Esophagus squamous epithelium (tissue), 5 donors: ENCODE measurements at places on chromosomes 16 and 17.

GRCh38 chr16:87040169-87041117 is 276.7 kb downstream of the C16orf95 start:
- no peak for DNase-seq

DNA sequence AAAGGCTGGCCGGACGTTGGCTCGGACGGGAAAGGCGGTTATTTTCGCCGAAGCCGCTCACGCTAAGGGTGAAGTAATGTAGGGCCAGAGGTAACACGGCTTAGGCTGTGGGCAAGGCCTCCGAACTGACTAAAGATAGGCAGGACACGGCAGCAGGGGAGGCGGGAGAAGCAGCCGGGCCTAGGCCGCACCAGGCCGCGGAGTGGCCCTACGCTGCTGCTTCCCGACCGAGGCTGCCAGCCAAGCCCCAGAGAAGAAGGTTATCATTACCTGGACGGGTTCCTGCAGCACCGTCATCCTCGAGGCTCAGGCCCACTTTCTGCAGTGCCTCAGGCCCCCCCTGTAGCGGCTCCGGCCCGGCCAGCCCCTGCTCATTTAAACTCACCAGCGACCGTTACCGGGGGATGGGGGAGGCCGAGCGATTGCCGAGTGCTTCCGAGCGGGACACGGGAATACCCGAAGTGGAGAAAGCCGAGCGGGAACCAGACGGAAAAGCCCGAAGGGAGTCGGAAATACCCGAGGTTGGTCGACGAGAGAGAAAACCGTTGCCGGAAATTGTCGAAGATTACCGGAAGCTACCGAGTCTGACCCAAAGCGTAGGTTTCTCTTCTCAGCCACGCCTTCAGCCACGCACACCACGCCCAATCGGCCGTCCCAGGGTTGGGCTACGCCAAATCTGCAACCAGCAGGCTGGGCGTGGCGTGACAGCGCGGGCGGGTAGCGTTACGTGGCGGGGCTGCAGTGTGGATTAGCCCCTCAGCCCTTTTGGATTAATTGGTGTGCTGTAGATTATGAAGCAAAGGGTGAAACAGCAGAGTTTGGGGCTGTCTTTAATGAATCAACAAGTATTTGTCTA is at the start of gene CDC27:
Gene CDC27 (minus strand): TSS at position 420 of the 856 bp plus-strand sequence. CDS start 123 bp downstream, at position 297.
- DNase-seq, result peak; percentile 81

DNA sequence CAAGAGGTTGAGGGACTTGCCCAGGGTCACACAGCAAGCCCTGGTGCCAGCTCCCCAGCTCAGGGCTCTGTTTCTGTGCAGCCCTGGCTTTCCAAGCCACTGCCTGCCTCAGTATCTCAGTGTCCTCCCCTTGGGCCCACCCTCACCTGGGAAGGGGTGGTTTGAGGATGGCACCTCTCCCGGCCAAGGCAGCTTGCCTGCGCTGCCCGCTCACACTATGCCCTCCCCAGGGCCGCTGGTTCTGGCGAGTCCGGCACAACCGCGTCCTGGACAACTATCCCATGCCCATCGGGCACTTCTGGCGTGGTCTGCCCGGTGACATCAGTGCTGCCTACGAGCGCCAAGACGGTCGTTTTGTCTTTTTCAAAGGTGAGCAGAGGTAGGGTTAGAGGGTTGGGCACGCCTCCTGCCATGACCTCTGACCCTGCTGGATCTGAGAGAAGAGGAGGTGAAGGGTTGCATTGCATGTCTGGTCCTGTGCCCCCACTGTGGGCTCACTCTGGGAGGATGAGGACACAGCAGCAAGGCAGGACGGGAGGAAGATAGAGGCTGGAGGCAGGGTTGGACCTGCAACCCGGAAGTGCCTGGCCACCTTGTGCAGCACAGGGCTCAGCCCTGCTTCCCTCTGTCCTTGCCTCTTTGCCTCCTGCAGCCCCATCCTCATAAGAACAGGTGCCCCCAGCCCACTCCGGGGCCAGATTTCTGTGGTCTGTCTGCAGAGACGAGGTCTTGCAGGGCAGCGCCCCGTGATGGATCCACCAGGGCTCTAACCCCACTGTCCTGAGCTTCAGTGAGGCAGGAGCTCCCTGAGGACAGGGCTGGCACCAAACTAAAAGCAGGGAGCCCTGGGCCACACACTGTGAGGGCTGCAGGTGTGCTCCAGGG is 16.7 kb downstream of the MMP15 start:
- DNase-seq, result no peak

DNA sequence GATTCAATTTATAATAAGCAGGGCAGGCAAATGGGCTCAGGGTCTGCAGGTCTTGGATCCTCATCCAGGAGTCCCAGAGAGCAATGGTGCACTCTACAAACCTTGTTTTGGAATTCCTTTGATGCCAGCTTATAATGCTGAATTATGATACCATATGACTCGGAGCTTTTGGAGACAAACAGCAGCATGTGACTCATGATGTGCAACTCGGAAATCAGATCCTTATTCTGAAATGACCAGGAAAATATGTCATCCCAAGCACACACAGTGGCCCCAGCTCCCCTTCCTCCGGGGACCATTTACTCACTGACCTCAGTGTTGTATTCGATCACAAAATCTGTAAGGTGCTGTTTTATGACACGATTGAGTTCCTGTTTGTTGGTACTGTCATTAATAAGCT is 20.2 kb upstream of the UMOD start:
- DNase-seq, result no peak

GRCh38 chr17:40568074-40568836 is 3.0 kb upstream of the CCR7 start:
- DNase-seq, result no peak

GRCh38 chr16:80041410-80041809 is 440.9 kb upstream of the MAF start:
- no peak for DNase-seq

GRCh38 chr16:30533146-30533522 is 1.5 kb downstream of the ZNF747 start:
- DNase-seq, result no peak

DNA sequence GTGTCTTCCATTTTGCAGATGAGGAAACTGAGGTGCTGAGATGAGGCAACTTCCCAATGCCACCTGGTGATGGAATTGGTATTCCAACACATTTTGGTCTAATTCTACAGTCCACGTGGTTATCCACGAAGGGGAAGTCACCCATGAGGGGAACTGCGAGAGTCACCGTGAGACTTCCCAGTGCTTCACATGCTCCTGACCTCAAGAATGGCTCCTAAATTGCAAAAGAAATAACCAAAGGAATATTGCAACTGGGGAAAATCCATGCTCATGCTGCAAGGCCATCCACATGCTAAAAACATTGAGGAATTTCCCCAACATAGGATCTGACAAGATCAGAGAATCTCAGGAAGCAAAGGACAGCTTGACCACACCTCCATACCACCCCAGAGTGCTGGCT is 153.9 kb downstream of the HS3ST3B1 start:
- no peak for DNase-seq

GRCh38 chr17:2478458-2478857 is 33.2 kb downstream of the METTL16 start:
- DNase-seq, result no peak

DNA sequence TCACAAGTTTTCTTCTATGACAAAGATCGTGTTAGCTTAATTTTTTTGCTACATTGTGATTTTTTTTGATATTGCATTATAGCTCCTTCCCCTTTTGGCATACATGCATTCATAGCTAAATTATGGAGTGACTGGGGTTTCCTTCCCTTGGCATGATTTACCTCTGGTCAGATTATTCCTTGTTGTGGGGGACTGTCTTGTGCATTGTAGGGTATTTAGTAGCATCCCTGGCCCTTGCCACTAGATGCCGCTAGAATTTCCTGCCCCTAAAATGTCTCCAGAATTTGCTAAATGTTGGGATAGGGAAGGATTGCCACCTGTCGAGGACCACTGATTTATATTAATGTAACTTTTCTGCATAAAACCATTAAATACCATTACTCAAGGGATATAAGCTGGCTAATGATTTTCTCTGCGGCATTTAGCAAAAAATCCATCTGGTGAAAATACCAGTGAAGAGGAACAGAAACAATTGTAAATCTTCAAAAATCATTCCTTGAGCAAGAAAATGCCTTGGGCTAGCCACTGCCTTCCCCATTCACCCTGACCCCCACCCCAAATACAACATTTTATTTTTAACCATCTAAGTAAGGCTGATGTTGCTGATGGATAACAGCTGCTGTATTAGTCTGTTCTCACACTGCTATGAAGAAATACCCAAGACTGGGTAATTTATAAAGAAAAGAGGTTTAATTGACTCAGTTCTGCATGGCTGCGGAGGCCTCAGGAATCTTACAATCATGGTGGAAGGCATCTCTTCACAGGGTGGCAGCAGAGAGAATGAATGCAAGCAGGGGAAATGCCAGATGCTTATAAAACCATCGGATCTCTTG is 195.2 kb downstream of the MAP2K6 start:
- DNase-seq, result no peak

DNA sequence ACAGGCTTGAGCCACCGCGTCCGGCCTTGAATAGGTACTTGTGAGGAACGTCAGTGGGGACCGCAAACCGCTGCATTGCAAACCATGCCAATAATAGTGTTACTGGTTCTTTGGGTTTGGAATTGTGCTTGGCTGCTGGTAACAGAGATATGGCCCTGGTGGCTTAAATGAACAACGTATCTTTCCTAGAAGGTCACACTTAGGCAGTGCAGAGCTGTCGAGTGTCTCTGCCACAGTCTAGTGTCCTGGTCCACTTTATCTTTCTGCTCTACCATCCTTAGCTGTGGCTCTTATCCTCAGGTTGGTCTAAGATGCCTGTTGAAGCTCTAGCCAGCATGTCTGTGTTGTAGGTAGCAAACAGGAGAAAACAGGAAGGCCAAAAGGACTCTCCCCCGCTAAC is 262.1 kb downstream of the SNX29 start:
- no peak for DNase-seq

- no peak for DNase-seq
Observed at GRCh38 chr16:53457670-53458069, 23.4 kb downstream of the RBL2 start.

DNA sequence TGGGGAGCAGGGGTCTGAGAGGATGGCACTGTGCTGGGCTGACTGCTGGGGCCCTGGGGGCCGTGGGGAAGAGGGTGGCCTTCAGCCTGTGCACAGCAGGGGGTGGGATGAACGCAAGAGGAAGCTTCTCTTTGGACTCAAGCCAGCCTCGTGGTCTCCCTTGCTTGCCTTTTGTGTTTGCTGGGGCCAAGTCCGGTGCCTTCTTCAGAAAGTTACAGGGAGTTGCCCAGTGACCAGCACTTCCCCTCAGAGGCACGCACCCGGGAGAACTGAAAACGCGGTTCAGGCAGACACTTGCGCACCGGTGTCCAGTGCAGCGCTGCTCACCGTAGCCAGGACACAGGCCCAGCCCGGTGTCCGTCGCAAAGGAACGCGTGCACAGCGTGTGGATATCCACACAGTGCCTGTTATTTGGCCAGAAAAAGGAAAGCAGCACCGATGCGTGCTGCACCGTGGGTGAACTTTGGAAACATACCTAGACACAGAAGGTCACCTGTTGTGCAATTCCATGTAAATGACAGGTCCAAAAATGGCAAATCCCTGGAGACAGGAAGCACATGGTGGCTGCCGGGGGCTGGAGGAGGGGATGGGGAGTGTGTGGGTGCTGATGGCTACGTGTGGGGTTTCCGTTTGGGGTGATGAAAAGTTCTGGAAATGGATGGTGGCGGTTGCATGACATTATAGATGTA is 29.4 kb upstream of the NUDT16L1 start:
- no peak for DNase-seq

DNA sequence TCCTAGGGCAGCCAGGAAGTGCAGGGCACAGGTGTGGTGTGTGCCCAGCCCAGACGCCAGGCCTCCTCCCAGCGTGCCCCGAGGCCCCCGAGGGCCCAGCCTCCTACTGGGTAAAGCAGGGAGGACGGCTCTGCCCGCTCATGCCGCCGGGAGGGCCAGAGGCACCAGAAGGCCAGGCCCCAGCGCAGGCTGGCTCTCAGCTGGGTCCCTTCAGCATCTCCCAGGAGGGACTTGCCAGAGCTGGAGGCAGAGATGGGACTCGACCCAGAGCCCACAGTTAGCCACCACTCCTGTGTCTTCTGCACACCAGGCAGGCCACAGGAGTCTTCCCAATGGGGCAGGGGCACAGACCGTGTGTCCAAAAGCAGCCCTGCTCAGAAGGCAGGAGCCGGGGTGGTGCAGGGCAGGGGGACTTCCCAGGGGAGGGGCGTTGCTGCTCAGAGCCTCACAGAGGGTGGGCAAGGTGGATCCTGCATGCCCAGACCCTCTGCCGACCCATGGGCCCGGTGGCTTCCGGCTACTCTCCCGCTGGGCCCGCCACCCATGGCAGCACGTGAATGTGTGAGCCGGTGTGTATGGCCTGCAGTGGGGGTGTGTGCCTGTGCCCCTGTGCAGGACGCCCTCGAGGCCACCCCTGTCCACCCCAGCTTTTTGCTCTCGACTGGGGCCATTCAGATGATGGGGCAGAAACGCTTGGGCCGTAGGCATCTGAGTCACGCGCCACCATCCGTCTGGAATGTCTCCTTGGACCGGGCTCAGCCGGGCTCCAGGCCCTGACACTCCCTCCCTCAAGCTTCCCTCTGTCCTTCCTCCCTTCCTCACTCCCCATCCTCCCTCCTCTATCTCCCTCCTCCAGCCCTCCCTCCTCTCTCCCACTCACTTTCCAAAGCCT is 5.7 kb upstream of the ZNF469 start:
- DNase-seq, result no peak

DNA sequence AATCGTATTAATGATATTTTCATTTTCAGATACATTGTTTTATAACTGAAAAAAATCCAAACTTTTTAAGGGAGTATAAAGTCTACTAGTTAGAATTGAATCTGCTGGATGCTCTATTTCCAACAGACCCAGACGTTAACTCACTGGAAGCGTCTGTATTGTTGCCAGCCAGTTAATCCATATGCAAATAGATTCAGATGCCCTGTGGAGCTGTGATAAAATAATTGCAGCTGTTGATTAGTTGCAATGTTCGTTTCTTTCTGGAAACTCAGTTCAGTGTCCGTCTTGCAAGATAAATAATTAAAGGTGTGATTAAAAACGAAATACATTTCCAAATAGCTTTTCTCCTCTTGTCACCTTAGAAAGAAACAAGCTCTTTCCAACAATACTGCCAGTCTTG is 5.1 kb upstream of the GNA13 start:
- DNase-seq, result no peak

DNA sequence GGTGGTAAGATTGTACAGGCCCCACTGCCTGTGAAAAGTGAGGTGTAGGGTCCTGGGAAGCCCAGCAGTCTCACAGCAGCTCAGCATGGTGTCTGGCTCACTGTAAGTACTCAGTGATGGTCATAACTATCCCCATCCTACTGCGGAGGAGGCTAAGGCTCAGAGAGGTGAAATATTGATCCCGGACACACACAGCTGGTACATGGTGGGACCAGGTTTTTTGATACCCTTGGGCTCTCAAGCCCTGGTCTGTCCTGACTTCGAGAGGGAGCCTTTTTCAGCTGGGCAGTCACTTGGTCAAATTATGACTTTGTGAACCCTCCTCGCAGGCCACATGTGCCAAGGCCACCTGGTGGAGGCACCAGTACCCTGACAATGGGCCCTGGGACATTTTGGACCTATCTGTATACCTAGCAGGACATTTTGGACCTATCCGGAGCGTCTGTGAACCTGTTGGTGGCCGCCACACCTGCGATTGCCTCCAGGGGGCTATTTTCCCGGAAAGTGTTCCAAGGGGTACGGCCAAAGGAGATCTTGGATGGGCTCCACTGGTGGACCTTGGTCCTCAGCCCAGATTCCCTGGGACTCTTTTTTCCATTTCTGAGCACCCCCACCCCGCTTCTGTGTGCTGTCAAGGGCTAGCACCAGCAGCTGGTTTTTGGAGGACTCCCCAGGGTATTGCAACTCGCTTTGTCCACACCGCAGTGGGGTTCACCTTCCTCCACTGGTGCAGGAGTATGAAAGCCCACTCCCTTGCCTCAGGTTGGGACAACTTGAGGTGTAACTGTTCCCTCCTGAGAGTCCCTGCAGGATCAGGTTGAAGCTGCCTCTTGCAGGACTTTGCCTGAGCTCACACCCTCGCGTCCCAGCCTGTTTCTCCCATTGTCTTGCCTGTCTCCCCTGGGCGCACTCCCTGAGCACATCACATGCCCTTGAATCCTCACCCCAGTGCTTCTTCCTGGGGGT is 83.6 kb upstream of the NKD1 start:
- DNase-seq, result no peak
